ENCODE measurements at places on chromosomes 12 and 14. TPM values are rescaled to one million over a fixed set of nuclear protein-coding genes. Genes with fewer than 3 reads are reported as not detected.

The TC2N gene
- 86.6 TPM for total RNA-seq

The PTPN11 gene
- total RNA-seq, result 174 TPM

The PITPNM2 gene
- 7.8 TPM for total RNA-seq

The GPR84 gene
- total RNA-seq, result not detected

The DNAH10 gene
- total RNA-seq, result 0.14 TPM

The ACSS3 gene
- total RNA-seq, result 0.21 TPM

The PPP4R4 gene
- 0.10 TPM for total RNA-seq

The C12orf50 gene
- 0.33 TPM for total RNA-seq
